ENCODE measurements at places on chromosomes 12 and 14.
A peak's percentile ranks its signal among the peaks of the same experiment; 100 is the strongest.

GRCh38 chr14:52025310-52025709, 36.0 kb downstream of the RTRAF start:
- DNase-seq = no peak

GRCh38 chr14:41950428-41951151, 343.9 kb downstream of the LRFN5 start:
- DNase-seq = no peak

DNA sequence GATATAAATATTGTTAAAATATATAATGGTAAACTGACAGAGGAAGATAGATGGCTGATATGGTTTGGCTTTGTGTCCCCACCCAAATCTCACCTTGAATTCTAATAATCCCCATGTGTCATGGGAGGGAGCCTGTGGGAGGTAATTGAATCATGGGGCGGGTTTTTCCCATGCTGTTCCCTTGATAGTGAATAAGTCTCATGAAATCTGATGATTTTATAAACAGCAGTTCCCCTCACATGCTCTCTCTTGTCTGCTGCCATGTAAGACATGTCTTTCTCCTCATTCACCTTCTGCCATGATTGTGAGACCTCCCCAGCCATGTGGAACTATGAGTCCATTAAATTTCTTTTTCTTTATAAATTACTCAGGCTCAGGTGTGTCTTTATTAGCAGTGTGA, 46.3 kb downstream of the PTCSC3 start:
- DNase-seq = no peak

GRCh38 chr14:34628681-34629135, 1.2 kb downstream of the SNX6 start:
- no peak for DNase-seq

DNA sequence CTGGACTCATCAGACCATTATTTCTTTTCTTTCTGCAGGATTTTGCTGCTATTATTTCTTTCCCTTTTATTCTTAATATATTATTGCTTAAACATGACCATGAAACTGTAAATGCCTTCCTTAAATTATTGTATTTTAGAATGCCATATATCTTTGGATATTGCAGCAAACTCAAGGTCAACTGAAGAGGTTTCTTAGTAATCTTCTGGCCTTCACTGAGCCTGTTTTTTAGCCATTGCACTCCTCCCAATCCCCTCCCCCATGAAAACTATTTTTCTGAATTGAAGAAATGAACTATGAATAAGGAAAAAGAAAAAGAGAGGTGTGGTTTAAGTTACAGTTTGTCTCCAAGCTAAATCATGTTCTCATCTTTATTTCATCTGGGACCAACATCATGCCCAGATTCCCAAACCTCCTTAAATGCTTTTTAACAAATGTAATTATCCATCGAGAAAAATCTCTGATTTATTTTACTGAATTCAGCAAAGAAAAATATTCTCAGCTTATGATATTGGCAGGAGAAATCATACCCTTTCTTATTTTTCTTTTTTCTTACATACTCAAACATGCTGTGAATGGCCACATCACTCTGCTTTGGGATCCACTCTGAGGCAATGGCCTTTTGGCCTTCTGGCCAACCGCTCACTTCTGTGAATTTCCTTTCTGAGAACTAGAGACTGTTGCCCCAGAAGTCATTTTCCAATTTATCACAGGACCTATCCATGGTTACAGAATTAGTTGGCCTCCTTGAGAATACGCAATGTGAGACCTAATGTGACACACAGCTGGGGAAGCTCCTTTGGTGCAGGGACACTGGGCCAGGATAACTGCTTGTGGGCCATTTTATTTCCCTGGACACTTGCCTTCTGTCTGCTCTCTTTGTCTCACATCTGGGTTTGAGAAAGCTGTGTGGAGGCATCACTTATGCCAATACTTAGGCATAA, 50.9 kb downstream of the IGF1 start:
- no peak for DNase-seq

DNA sequence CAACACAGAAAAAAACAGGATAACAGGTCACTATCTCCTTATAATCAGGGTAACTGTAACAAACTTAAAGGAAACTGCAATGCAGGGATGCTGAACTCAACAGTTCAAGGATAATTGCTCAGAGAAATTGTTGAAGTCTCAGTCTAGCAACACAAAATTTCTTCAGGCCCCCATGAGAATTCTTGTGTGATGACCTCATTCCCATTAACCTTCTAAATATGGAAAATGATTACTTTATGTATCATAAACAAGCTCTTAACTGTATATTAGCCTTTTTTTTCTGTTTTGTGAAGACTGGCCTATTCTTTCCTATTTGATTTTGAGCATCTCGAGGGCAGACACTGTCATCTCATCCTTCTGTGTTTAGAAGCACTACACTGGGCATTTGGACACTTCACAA, 47.1 kb downstream of the IGF1 start:
- DNase-seq = no peak

GRCh38 chr12:25051656-25052195, 102.8 kb upstream of the BCAT1 start:
- no peak for DNase-seq

DNA sequence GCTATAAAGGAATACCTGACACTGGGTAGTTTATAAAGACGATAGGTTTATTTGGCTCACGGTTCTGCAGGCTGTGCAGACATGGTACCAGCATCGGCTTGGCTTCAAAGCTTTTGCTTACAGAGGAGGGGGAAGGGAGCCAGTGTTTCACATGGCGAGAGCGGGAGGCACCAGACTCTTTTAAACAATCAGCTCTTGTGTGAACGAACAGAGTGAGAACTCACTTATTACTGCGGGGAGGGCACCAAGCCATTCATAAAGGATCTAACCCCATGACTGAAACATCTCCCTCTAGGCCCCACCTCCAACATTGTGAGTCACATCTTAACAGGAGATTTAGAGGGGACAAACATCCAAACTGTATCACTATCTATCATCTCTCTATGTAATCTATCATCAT, 227.4 kb downstream of the TMEM132D start:
- no peak for DNase-seq

DNA sequence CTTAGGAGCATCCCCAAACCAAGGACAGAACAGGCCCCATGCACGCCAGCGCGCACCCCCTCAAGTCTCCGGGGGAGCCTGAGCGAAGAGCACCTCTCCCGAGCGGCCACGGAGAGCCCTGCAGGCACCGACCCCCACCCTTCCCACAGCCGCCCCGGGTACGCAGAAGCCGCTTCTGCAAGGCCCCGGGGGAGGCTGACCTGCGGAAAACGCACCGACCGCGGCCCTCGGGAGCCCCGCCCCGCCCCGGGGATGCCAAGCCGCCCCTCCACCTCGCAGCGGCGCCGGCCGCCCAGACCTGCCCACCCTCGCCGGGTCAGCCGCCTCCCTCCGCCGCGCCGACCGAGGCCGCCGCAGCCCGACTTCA, 385 bp downstream of the CAPRIN2 start:
- no peak for DNase-seq

- DNase-seq = no peak
Measured at GRCh38 chr12:50016501-50017475, 8.5 kb downstream of the RACGAP1 start.

DNA sequence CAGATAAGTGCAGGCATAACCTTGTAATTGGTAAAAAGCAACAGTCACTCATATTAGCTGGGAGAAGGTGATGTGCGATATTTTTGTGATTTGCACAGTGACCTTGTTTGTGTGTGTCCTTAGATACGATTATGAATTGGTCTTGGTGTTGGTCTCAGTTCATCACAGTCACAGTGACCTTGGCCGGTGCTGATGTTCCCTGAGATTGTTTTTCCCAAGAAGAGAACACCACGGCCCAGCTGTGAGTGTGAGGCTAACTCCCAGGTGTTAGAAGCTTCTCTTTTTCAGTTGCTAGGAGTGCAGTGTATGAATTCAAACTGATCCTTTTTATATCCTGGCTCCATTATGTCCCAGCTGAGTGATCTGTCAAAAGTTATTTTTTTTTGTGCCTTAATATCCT, 46.2 kb downstream of the TRHDE start:
- peak; percentile 45 for DNase-seq

DNA sequence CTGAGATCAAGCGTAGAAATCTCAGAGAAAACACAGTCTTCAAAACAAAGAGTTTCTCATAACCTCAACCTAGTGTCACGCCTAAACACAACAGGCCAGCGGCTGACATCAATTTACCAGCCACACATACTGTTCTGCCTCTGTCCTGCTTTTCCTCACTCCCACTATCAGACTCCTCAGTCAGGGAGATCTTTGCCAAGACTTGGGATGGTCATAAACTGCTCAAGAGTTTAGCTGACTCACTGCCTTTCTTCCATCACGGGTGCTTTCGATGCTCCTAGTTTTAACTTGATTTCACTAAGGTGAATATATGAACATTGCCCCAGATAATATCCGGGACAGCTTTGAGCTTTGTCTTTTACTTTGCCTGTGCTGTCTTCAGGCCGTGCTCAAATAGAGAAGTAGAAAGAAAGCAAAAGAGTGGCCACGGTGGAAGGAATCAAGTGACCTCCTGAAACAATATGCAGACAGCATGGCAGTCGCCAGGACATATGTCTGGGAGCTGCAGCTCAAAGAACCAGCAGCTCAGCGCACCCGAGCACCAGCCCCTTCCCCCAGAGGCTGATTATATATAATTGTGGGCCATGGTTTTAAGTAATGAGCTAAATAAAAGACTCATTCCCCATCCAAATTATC, 12.1 kb downstream of the MDM1 start:
- DNase-seq = no peak

DNA sequence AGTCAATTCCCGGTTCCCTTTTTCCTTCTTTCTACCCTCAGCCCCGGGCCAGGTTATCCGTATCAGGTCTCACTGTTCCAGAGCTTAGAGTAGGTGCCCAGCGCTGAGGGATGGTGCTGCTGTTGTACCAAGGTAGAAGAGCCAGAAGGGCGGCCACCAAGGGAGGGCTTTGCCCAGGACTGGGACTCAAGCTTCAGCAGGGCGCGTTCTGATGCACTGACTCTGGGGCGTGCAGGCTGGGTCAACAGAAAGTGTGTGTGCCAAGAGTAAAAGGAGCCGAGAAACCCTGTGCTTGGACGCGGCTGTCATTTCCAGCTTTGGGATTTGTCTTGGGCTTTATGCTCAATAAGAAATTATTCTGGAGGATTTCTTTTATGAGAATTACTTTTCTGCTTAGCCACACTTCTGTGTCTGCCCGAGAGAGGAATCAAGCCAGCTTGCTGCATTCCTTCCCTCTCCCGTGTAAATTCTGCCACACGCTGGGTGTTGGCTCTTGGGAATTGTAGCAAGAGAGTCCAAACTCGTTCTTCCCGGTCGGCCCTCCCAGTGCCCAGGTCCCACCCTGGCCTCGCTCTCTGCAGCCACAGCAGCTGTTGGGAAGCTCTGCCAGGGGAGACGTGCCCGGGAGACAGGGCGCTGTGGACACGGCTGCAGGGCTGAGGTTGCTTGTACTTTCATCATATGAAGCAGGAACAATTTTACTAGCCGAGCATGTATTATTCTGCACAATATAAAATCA, 98.0 kb downstream of the FBXL14 start:
- peak; percentile 28 for DNase-seq

GRCh38 chr12:116677202-116677661, 60.6 kb downstream of the SPRING1 start:
- no peak for DNase-seq

GRCh38 chr14:98244162-98244948, 1027.6 kb downstream of the BCL11B start:
- no peak for DNase-seq

GRCh38 chr14:99645545-99646505, 896 bp downstream of the HHIPL1 start:
- DNase-seq = no peak

GRCh38 chr14:77119851-77120250, 21.7 kb downstream of the ZDHHC22 start:
- no peak for DNase-seq

DNA sequence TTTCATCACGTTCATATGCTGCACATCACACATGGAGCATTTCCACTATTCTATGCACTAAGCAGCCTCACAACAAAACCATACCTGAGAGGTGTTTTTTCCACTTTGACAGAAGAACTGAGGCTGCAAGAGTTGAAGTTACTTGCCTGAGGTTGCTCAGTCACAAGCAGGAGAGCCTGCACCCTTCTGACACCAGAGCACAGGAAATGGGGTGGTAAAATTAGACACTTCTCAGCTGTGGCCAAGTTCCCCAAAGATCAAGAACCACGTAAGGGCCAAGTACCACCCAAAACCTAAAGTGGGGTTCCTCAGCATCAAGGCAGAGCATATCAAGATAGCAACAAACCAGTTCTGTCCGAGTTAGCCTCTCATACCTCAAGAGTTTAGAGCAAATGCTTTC, 185.8 kb downstream of the CAPZA3 start:
- DNase-seq = no peak

DNA sequence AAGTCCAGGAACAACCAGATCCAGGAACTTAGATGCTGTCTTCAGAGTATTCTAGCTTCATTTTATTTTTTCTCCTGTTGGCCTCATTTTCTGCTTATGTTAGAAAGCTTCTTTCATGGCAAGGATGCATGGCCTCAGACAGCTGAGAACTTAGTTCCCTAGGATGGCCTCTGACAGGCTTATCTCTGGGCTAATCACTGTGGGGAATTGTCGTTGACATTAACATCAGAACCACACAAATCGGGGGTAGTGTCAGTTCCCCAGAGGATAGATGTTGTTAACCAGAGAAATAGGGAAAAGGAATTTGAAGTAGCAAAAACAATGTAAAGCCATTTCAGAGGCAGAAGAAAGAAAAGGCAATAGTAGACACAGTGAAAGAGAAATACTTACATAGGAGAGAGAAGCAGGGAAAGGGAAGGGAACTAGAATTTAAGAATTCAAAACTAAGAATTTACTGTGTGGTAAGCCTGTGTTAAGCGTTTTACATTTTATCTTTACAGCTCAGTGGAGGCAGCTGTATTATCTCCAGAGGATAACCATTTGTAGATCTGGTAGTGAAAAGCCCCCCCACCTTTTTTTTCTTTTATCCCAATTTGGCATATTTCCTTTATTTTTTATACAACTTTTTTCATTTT, 21.8 kb downstream of the FUT8 start:
- DNase-seq = no peak

- no peak for DNase-seq
Measured at GRCh38 chr12:46835785-46836184, 10.0 kb upstream of the SLC38A4 start.

DNA sequence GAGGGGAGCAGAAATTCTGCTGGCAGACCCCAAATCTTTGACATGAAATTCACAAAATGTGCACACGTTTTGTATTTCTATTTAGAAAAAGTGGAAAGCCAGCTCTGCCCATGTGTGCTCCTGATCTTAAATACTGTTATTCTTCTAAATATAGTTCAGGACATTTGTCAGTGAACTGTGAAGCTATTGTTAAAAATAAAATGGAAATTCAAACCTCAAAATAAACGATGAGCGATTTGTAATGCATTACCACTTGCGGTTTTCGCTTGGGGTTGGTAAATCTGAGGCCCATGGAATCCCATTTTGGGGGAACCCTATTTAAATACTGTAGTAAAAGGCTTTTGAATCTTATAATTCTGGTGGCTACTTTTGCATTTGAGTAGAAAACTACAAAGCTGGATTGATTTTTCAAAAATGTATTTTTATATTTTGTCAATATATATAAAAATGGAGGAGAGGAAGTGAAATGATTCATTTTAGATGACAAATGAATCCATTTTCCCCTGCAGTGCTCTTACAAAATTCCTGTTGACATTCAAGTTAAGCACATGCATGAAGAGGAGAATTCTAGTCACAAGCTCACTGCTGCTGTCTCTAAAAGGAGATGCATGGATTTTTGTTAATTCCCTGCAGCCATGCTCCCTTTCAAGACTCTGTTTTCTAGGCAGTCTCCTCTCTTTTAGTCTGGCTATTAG, 47.1 kb downstream of the FLRT2 start:
- no peak for DNase-seq

- DNase-seq = no peak
Measured at GRCh38 chr14:71163842-71164629, 256.8 kb downstream of the PCNX1 start.

GRCh38 chr14:72986857-72987256, 40.0 kb downstream of the ZFYVE1 start:
- DNase-seq = no peak
